ENCODE measurements at places on chromosomes 7 and 10. TPM values are rescaled to one million over a fixed set of nuclear protein-coding genes. Genes with fewer than 3 reads are reported as not detected.

PPP1R3A gene
- not detected for total RNA-seq

ACSL5 gene
- 26.7 TPM for total RNA-seq

STEAP1 gene
- 39.6 TPM for total RNA-seq

ACSM6 gene
- total RNA-seq, result not detected

Measured in vein endothelial cell (primary cell).